ENCODE measurements at places on chromosomes 6 and 20.

- DNase-seq, result peak; percentile 90
Measured at GRCh38 chr6:108782179-108783041, 65.8 kb upstream of the ARMC2 start.

DNA sequence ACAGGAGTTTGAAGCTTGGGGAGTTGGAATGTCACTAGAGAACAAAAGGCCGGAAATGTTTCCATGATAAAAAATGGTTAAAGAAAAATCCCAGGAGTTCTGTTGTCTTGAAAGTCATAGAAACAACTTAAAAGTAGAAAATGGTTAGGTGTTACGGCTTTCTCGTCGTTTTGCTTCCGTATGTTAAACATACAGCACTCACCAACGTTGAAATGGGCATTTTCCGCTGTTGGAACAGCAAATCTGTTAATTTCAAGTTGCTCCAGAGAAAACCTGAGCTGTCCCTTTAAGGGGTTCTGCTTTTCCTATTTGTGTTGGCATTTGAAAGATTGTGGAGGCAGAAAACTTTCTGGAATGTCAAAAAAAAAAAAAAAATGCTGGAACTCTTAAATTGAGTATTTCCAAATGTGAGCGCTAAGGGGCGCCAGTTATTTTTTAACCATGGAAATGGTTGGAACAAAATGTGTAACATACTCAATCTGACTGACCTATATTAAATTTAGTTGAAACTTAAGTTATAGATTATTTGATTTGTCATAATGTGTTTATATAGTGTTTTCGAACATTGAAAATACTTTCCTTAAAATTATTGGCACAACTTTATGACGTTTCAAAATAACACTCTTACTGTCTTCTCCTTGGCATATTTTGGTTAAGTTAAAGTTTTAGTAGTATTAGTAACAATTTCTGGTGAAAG lies 2.2 kb downstream of the QKI start:
- no peak for DNase-seq

DNA sequence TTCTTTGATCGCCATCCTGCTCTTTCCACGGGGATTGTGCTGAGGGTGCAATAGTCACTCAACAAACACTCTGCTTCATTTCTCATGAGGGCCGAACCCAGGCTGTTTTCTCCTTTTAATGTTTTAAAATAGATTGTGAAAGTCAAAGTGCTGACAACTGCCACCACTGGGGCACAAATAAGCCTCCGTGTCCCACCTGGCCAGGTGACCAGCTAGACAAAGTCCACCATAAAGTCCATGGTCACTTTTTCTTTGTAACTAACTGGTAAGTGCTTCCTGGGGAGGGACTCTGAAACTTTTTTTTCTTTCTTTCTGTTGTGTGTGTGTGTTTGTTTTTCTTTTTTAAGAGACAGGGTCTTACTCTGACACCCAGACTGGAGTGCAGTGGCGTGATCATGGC lies 219.8 kb downstream of the LY86 start:
- DNase-seq, result peak; percentile 28

- no peak for DNase-seq
Measured at GRCh38 chr6:137874204-137875057, 7.4 kb downstream of the TNFAIP3 start.

GRCh38 chr6:42819803-42820511 lies 38.1 kb downstream of the BICRAL start:
- DNase-seq, result no peak

DNA sequence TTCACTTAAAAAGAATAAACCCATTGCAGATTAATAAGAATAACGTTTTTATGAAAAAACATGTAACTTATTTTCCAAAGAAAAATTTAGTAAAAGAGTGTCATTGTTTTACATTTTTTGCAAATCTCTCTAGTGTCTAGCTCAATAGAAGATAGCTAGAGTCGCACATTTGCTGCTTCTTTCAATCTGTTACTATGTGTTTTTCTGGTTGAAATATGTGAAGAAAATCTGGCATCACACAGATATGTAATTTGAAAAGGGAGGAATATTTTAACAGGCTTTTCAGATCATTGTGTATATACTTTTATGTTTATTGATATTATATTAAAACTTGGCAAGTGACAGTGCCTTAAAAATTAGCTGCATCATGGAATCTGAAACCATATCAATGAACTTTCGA lies 9.1 kb downstream of the CCN6 start:
- DNase-seq, result no peak

DNA sequence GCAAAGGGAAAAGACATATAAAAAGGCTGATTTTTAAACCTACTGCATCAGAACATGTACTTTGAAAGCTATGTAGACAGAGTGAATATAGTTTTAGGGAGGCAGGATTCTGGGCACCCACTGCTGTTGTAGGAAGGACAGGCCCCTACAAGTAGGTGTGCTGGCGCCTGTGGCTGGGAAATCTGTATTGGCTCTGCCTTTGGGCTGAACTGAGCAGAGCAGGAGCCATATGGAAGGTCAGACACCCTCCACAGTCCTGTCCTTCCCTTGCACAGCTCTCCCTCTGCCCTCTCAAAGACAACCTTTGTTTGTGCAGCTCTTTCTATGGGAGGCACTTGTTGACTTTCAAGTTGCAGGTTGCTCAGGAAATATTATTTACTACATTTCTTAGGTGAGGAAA lies 18.4 kb upstream of the ULBP3 start:
- DNase-seq, result peak; percentile 59

DNA sequence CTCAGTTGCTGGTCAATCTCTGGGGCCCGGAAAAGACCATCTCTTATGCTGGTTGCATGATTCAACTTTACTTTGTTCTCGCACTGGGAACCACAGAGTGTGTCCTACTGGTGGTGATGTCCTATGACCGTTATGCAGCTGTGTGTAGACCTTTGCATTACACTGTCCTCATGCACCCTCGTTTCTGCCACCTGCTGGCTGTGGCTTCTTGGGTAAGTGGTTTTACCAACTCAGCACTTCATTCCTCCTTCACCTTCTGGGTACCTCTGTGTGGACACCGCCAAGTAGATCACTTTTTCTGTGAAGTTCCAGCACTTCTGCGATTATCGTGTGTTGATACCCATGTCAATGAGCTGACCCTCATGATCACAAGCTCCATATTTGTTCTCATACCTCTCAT lies 4.3 kb downstream of the OR2J3 start:
- no peak for DNase-seq

GRCh38 chr20:11445161-11445560 lies 472.5 kb upstream of the BTBD3 start:
- DNase-seq, result no peak

- no peak for DNase-seq
Measured at GRCh38 chr6:79787626-79788025, 156.5 kb downstream of the SH3BGRL2 start.

DNA sequence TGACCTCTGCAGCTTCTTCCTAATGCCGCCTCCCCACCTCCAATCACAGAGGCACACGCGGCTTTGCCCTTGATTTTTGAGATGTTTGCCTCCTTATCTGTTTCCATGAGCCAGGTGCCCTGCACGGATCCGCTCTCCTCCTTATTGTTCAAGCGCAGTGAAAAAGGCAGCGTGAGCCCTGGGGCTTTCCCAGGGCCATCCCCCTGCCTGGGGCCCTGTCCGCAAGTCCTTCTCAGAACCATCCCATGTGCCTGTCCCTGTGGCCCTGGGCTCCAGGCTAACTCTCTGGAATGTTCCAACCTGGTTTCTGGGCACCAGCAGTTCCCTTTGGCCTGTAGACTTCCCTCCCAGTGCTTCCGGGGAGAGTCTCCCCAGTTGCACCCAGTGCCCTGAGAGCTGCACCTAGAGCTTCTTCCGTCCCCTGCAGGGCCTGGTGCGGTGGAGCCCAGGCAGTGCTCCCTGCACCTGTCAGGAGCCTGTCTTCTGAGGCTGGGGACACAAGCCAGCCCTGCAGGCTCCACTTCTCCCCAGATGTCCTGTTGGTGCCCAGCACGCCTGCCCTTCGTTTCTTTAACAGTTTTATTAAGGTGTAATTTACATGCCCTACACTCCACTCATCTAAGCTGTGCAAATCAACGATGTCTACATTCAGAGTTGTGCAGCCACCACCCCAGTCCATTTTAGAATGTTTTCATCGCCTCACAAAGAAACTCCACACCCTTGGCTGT lies 330.3 kb downstream of the CDH4 start:
- DNase-seq, result no peak

DNA sequence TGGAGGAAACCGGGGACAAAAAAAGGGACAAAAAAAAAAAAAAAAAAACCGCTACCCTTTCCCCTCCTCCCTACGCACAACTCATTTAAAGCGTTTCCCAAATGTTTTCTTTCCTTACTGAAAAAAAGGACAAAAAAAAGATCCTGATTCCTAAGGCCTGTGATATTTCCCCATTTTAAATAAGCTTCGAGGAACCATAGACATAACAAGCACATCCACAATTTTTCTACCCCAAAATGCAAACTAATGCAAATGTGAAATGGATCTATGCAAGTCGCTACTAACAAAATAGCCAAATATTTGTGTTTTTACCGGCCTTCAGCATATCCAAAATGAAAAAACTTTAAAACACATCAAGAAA lies 1.4 kb upstream of the ZNF217 start:
- no peak for DNase-seq

- no peak for DNase-seq
Measured at GRCh38 chr6:166477647-166478365, 95.1 kb upstream of the MPC1 start.

DNA sequence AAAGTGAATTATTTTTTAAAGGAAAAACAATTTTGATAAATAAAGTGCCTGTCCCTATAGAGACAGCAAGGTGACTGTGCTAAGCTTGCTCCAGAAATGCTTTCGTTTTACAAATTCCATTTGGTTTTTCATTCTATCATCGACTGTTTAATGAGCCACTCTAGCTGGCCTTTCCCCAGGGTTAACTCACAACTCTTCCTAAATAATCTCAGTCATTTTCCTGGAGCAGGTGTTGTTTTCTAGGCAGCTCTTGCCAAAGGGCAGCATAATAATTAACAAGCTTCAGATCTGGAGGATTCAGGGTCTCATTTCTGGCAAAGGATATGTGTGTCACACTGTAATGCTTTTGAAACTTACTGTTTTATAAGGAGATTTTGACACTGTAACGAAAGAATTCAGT lies 184.2 kb downstream of the KHDC1L start:
- no peak for DNase-seq

DNA sequence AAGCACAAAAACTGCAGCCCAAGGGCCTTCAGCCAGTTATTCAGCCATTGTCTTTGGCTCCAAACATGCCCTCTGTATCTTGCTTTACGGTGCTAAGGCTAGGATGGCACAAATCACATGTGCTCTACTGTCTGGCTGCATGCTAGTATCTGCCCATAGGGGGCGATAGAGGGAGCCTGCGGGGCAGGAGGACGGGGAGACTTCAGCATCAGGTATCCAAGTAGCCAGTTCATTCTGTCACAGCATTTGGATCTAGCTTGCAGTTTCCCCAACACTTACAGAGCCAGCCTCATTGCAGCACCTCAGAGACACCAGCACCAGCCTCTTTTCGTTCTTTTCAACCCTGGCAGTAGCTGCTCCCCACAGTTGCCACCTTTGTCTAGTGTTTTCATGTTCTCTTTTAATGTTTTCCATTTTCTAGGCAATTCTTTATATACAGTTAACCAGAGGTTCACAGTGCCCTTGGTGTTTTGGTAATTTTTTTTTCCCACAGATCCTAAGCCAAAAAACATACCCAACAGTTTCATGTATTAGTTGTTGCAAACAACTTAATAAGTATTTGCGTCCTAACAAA lies 705.9 kb downstream of the PTPRT start:
- DNase-seq, result no peak

GRCh38 chr6:38281126-38281525 lies 358.6 kb downstream of the BTBD9 start:
- no peak for DNase-seq

GRCh38 chr6:161876231-161876630 lies 602.4 kb upstream of the AGPAT4 start:
- no peak for DNase-seq

All from coronary artery (tissue), 2 donors.